ENCODE measurements at places on chromosomes 2 and 18. TPM values are rescaled to one million over a fixed set of nuclear protein-coding genes. Genes with fewer than 3 reads are reported as not detected.

HOXD12 gene
- polyA plus RNA-seq = 0.42 TPM

CD226 gene
- 3.3 TPM for polyA plus RNA-seq

MOGAT1 gene
- not detected for polyA plus RNA-seq

ABCG8 gene
- polyA plus RNA-seq = 0.75 TPM

CCBE1 gene
- polyA plus RNA-seq = 34.8 TPM

OSR1 gene
- polyA plus RNA-seq = 5.3 TPM

RFTN2 gene
- 19.2 TPM for polyA plus RNA-seq

ASB18 gene
- polyA plus RNA-seq = not detected

EMILIN1 gene
- 61.8 TPM for polyA plus RNA-seq

ZAP70 gene
- polyA plus RNA-seq = 2.3 TPM

TMEM247 gene
- not detected for polyA plus RNA-seq

ANKRD53 gene
- 0.49 TPM for polyA plus RNA-seq

DNA sequence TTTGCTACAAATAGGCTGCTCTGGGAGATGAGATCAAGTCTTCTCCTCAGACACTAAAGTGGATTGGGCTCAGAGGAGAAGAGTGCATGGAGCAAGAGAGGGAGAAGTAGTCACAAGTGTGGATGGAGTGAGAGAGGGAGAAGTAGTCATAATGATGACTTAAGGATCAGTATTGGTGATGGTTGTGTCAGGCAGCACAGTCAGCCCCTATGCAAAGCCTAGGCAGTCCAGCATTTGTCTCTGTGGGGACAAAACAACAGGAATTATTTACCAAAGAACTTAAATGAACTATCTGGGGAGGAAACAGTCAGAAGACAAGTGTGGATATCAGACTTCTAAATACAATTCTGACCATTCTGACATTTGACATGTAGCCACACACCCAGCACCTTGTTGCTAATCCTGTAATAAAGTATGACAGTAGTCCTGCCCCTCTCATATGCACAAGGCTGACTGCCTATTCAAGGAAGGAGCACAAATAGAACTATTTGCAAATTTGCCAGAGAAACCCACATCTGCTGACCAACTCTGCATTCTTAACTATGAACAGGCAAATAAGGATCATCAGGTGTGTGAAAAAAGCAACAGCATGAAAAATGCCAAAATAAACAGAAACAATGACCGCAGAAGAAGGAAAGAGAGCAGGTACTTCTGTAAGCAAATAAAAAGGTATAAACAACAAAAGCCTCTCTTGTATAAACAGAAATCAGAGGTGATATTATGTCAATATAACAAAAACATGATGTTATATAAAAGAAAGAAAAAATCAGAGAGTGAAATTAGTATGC, 1597.9 kb upstream of the ACVR2A start:
- DNase-seq = no peak

- DNase-seq = no peak
Measured at GRCh38 chr2:77571545-77571944, 49.4 kb upstream of the LRRTM4 start.

DNA sequence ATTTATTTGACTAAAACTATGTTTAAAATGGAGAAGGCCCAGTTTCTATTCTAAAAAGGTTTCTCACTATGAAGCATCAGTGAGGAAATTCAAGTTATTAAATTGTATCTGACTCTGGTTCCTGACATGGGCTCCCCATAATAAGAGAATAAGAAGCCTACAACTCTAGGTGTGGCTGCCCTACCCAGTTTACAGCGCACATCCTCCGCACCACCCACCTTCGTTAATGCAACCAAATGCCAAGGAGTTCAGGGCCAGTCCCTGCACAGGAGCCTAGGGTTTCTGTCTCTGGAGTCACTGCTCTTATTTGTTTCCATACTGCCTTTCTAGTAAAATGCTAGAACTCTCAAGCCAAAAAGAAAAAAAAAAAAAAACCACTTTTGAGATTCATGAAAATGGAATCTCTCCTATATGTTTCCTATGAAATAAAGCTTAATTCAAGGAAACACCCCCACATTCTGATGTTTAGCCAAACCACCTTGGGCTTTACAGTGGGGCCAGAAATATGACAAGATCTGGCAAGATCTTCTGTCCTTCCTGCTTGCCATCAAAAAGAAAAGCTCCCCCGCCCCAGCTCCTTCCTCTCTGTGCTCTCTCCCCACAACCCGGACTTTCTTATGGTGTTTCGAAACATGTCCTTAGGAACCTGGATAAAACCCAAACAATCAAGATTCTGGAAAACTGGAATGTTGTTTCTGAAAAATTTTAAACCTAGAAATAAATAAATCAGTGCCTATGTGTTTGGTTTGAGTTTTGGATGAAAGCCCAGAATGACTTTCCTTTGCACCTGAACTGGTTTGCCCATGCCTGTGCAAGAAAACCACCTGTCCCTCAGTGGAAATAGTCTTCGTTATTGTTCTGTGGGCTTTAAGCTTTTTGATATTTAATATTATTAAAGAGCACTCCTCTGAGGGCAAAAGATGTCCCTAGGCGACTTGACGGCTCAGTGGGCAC, 136.7 kb downstream of the SP3 start:
- DNase-seq = no peak

GRCh38 chr2:130890941-130891669, 54.4 kb downstream of the ARHGEF4 start:
- DNase-seq = no peak

DNA sequence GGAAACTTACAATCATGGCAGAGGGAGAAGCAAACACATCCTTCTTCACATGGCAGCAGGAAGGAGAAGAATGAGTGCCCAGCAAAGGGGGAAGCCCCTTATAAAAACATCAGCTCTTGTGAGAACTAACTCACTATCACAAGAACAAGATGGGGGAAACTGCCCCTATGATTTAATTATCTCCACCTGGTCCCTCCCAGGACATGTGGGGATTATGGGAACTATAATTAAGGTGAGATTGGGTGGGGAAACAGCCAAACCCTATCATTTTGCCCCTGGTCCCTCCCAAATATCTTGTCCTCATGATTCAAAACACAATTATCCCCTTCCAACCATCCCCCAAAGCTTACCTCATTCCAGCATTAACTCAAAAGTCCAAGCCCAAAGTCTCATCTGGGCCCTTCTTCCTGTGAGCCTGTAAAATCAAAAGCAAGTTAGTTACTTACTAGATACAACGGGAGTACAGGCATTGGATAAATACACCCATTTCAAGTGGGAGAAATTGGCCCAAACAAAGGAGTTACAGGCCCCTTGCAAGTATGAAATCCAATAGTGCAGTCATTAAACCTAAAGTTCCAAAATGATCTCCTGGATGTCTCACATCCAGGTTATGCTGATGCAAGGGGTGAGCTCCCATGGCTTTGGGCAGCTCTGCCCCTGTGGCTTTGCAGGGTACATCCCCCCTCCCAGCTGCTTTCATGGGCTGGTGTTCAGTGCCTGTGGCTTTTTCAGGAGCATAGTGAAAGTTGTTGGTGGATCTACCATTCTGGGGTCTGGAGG, 122.3 kb downstream of the MYCN start:
- DNase-seq = no peak

DNA sequence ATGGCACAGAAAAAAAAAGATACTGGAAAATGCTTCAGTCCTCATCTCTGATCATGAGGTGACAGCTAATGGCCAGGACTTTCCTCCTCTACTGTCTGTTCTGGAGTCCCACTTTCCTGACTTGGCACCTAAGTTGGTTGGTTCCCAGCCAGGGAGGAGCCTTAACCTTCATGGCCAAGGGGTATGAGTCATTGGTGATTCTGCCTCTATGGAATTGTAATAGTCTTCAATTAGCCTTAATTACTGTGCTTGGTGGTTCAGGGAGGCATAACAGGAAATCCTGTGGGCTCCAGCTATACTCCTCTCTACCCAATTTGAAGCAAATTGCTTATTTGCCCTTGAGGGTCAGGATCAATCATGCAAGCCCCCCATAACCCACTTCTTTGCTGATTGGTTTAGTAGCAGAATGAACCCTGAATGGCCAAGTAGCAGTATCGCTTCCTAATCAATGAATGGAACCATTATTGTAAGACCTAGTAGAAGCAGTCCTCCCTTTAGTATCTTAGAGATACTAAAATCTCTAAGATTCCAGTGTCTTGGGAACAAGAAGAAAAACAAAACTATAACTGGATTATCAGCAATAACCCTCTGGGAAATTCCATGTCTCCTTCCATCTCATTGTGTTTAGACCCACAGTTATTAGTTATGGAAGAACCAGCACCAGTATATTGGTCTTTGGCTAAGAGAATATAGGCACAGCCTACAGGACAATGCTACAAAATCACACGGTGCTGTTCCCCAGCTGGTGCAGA, 109.0 kb downstream of the COL6A3 start:
- no peak for DNase-seq

GRCh38 chr2:40361478-40361877, 90.4 kb downstream of the SLC8A1 start:
- no peak for DNase-seq

DNA sequence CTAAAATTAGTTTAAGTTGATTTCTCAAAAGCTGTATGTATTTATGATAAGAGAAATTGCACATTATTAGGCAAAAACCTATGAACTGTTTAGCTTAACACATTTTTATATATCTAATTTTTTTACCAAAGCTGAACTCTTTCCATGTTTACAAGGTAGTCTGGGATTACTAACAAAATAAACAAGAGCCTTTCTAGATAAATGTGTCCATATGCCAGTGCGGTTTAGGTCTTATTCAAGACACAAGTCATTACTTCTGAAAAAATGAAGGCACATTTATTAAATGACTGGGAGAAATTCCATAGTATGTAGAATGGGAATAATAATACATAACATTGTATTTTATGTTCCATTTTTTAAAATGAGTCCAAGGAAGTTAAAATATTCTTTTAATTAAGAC, 82.0 kb downstream of the DPP4 start:
- DNase-seq = no peak

- no peak for DNase-seq
Measured at GRCh38 chr2:130894326-130894942, 57.7 kb downstream of the ARHGEF4 start.

GRCh38 chr2:98506881-98507280, 62.2 kb downstream of the INPP4A start:
- DNase-seq = no peak

DNA sequence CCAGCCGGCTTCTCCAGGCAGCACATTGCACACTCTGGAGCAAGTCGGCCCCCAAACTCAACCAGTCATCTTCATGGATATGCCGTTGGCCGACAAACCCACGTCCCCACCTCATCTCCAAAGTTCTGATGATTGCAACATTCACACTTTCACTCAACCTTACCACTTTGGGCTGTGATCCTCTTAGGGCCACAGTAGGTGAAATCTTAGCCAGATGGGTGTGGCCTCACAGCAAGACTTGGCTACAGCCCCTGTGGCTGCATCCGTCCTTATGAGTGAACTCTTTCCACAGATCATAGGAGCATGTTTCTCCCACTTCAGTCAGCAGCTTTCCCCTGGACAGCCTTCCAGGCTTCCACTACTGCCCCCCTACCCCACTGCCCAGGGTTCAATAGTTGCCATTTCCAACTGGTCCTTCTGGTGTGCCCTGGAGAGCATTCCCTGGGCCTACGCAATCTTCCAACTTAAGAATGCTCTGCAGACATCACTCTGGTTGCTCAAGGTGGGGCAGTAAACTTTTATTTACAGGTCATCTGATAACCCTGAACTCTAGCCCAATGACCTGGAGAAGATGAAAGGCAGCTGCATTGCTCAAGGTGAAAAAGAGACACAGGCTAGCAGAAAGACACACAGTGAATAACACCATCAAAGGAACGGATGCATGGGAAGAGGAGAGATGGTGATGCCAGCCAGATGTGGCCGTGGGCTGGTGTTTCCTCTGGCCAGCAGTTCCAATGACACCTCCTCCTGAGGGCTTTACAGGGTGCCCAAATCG, 34.5 kb downstream of the ARL4C start:
- DNase-seq = no peak

DNA sequence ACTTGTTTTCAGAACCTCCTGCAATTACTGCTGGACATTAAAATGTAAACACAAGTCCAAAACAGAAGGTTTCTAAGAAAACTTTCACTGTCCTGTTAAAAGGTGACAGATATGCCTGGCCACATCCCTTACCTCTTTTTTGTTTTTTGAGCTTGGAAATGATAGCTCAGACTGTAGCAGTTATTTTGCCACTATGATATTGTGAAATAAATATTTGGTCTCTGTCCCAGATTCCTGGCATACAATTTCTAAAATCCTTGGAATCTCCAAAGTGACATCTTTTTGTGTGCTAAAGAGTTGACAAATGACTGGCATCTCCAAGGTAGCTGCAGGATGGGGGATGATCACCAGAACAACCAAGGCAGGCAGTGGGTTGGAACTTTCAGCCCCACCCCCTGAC, 16.8 kb downstream of the TPGS2 start:
- DNase-seq = no peak

GRCh38 chr18:10063489-10063888, 149.7 kb downstream of the VAPA start:
- no peak for DNase-seq

GRCh38 chr2:127362971-127363370, 24.8 kb downstream of the MAP3K2 start:
- DNase-seq = no peak

DNA sequence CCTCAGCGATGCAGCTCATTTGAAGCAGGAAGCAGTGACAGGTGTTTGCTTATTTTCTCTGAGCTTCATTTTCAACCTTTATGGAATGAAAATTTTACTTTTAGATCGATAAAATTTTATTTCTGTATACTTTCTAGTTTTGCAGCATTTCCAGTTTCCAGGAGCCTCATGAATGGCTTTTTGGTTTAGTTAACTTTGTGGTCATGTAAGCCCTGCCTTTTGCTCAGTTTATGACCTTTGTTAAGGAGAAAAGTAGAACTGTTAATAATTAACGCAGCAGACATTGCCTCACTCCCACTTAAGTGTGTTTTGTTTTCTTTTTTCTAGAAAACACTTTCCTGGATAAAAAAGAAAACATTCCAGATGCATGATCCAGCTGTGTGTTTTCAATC, 4.4 kb upstream of the FARP2 start:
- DNase-seq = no peak

DNA sequence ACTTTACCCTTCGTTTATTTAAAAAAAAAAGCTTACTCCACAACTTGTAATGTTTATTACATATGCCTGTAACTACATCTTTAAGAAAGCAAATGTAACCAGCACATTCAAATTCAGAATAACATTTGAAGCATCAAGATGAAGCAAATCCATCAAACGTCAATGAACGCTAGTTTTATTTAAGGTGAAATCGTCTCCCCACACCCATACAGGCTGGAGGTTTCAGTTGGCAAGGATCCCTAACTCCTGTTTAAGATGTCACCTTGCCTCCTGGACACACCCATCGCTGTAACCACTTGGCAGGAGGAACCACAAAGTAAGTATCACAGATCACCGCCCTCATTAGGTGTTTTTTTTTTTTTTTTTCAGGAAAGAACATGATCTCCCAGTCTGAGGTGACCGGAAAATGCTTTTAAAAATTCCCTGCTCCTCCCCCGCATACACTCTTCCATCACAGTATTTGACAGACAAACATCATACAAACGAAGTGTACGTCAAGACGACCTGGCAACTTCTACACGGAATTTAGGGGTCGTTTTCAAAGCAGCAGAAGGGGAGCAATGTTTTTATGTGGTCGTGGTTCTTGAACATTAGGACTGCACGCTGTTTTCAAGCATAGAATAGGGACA, 19.7 kb upstream of the STPG4 start:
- no peak for DNase-seq

GRCh38 chr2:62884514-62884913, 166.1 kb upstream of the OTX1 start:
- DNase-seq = no peak

All from right renal cortex interstitium (tissue), 3 donors.